Activated CD4-positive, alpha-beta T cell treated with anti-CD3 and anti-CD28 coated beads, Interleukin-2, amount 10 ng/mL, durations not matched to agents 24 days and 14 days (primary cell): ENCODE measurements at places on chromosomes 2 and 18. TPM values are rescaled to one million over a fixed set of nuclear protein-coding genes. Genes with fewer than 3 reads are reported as not detected.

GRCh38 chr2:100278986-100279385 lies 43.3 kb downstream of the LONRF2 start:
- peaks cover 28% of the 10 kb centered on the region for H3K4me1 ChIP-seq
- H3K27me3 ChIP-seq, result peaks cover 20% of the 10 kb centered on the region
- no peaks in the 10 kb centered on the region for H3K36me3 ChIP-seq
- no peak overlapping the region for H3K4me3 ChIP-seq

GRCh38 chr2:237614151-237614720 lies 13.2 kb upstream of the LRRFIP1 start:
- H3K36me3 ChIP-seq, result no peaks in the 10 kb centered on the region
- peaks cover 13% of the 10 kb centered on the region for H3K4me1 ChIP-seq
- no peak for DNase-seq
- H3K4me3 ChIP-seq, result no peak overlapping the region
- H3K27ac ChIP-seq, result no peak overlapping the region

- no peak overlapping the region for H3K27ac ChIP-seq
- no peaks in the 10 kb centered on the region for H3K36me3 ChIP-seq
- peaks cover 3% of the 10 kb centered on the region for H3K4me1 ChIP-seq
- H3K4me3 ChIP-seq, result no peak overlapping the region
- H3K27me3 ChIP-seq, result peaks cover 18% of the 10 kb centered on the region
These were observed 381.6 kb upstream of the TRIB2 start for GRCh38 chr2:12335131-12335530.

- H3K27ac ChIP-seq, result no peak overlapping the region
- H3K4me1 ChIP-seq, result peaks cover 14% of the 10 kb centered on the region
- no peaks in the 10 kb centered on the region for H3K36me3 ChIP-seq
- H3K4me3 ChIP-seq, result peak overlapping the region; percentile 85
- peaks cover 71% of the 10 kb centered on the region for H3K27me3 ChIP-seq
- DNase-seq, result no peak
These were observed 1.9 kb downstream of the TANC1 start for GRCh38 chr2:158970241-158970751.

DNA sequence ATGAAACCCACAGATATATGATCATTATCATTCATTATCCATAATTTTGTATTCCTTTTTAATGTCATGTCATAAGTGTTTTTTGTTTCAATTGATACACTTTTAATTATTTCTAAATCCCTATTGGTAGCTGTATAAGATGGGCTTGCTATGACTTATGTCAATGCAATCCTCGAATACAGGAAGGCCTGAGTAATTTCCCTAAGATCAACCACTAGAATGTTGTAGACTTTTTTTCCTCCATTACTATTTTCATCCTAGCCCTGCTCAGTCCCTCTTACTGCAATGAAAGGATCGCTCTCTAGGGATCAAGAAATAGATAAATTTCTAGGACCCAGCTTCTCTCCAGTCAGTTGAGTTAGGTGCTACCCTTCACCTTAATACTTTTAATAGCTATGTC lies 186.3 kb downstream of the KCNE4 start:
- no peak overlapping the region for H3K4me3 ChIP-seq
- DNase-seq, result no peak
- H3K27ac ChIP-seq, result no peak overlapping the region
- no peaks in the 10 kb centered on the region for H3K27me3 ChIP-seq
- no peaks in the 10 kb centered on the region for H3K4me1 ChIP-seq

MEP1B gene
- not detected in 2 replicates for total RNA-seq

DSG4 gene
- not detected in 2 replicates for total RNA-seq

DHX57 gene
- 21.0 and 24.3 TPM in 2 replicates for total RNA-seq

FSHR gene
- not detected in 2 replicates for total RNA-seq

C2orf74 gene
- total RNA-seq, result 5.7 and 8.7 TPM in 2 replicates

CPO gene
- not detected in 2 replicates for total RNA-seq
